Pulmonary artery endothelial cell (primary cell): ENCODE measurements at places on chromosomes 7 and 10. TPM values are rescaled to one million over a fixed set of nuclear protein-coding genes. Genes with fewer than 3 reads are reported as not detected.

NRG3 gene
- total RNA-seq: 0.04 and 0.33 TPM in 2 replicates

DNA sequence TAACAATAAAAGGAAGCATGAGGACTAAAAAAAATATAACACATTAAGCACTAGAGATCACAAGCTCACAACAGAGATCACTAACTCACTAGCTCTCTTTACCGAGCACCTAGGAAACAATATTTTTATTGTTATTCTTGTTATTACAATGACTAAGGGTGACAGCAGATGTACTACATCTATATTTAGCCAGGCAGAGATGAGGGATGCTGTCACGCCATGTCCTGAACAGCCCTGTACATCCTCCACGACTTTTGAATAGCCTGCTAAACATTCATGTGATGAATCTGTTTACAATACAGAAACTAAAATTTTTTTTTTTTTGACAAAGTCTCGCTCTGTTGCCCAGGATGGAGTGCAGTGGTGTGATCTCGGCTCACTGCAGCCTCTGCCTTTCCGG lies 22.7 kb downstream of the FAM133B start:
- no peak for DNase-seq

TFPI2 gene
- total RNA-seq: 16.4 and 79.2 TPM in 2 replicates

GRCh38 chr7:142697270-142697669 lies 52.0 kb upstream of the PRSS1 start:
- DNase-seq: no peak

DNA sequence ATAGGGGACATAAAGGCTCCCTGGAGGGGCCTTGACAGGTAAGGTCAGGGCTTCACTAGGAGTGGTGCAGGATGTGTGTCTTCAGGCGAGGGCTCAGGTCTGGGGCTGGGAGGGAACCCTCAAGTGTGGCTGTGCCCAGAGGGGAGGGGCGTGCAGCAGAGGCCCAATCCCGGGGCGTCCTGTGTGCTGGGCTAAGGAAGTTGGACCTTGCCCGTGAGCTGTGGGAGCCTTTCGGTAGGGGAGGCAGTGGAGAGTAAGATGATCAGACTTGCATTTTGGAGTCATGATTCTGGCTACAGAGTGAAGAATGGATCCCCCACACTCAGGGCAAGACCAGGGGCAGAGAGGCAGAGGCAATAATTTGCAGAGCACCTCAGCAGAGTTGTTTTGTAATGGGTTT lies 145.4 kb downstream of the BUB3 start:
- DNase-seq: no peak

- no peak for DNase-seq
Measured at GRCh38 chr7:105218215-105218614, 170.5 kb downstream of the SRPK2 start.

DNA sequence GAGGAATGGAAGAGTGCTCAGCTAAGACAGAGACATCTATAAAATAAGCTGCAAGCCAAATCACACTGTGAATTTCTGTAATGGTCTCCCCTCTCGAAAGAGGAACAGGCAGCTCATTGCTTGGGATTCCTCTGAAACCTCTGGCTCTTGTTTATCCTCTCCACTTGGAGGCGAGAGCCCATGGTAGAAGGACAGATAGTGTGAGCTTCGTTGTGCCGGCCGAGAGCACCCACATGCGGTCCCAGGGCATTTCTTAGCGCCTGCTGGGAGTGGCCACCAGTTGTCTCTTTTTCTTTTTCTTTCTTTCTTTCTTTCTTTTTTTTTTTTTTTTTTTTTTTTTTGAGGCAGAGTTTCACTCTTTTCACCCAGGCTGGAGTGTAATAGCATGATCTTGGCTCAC lies 26.2 kb downstream of the CNPY1 start:
- DNase-seq: no peak

PPRC1 gene
- total RNA-seq: 12.3 and 16.6 TPM in 2 replicates

DNA sequence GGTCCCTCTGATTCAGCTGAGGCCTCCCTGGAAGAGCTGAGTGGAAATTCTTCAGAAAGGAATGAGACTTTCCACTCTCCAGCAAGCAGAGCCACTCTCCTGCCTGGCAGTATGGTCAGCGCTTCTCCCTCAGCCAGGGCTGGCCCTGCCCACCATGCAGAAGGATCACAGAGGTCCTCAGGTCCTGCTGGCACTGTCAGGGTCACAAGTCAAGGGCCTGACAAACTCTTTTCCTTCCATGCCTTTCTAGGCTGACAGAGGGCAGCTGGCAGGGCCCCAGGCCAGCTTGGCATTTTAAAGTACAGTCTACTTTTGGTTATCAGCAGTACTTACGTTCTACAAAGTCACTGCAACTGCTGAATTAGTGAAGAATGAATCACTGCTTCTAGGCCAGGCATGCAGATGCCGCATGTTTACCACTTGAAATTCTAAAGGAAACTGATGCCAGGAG lies 119.3 kb upstream of the FRMD4A start:
- DNase-seq: no peak

GRCh38 chr10:76403912-76404311 lies 972.5 kb downstream of the LRMDA start:
- no peak for DNase-seq

GRCh38 chr10:133170092-133170491 lies 10.1 kb downstream of the KNDC1 start:
- no peak for DNase-seq

- no peak for DNase-seq
Measured at GRCh38 chr10:127983344-127984100, 76.6 kb downstream of the PTPRE start.

DNA sequence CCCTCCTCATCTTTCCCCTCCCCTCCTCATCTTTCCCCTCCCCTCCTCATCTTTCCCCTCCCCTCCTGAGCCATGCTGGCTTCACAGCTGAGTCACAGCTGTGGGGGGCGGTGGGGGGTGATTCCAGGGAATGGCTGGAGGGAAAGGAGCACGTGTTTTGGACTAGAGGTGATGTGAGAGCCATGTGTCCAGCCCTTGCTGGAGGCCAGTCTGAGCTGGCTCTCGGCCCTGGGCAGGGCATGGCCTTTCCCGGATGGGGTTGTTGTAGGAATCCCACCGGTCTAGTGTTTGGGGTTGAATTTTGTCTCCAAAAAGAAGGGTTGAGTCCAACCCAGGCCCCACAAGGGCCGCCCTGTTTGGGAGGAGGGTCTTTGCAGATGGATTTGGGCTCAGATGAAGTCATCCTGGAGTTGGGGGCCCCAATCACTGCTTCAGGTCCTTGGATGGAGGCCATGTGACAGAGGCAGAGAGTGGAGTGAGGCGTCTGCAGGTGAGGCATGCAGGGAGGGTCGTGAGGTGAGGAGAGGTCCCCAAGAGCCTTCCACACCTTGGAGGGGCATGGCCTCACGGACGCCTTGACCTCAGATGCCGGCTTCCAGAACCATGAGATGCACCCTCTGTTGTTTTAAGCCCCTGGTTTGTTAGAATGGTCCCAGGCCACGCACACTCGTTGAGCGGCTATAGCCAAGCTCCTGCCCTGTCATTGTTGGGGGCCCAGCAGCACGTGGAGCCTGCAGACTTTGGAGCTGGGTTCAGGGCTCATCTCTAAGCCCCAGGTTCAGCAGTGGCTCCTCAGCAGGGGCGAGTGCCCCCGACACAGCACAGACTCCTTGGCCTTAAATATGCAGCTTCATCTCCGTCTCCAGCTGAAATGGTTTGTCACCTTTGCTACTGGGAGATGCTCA lies 101.6 kb downstream of the DNAJB6 start:
- no peak for DNase-seq

- DNase-seq: no peak
Measured at GRCh38 chr7:3134745-3135144, 91.1 kb upstream of the CARD11 start.

- DNase-seq: no peak
Measured at GRCh38 chr7:118590107-118590506, 365.6 kb downstream of the ANKRD7 start.

AGMO gene
- total RNA-seq: not detected in 2 replicates

AGR2 gene
- not detected in 2 replicates for total RNA-seq

RBM48 gene
- total RNA-seq: 8.4 and 13.1 TPM in 2 replicates

PLAU gene
- total RNA-seq: 25.9 and 29.0 TPM in 2 replicates

DNA sequence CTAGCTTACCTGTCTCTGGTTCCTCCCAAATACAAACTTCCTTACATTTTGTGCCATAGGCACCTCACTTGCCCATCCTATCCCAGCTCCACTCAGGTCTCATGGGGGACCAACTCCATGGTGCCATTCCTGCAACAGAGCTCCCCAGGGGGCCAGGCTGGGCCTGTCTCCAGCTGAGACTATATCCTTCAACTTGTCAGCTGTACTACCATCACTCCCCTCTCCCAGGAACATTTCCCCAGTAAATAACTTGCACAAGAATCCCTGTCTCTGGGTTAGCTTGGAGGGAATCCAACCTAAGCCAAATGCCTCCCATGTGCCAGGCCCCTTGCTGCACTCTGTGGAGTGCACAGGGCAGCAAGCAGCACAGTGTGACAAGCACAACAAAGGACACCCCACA lies 33.2 kb downstream of the FRMPD2 start:
- DNase-seq: no peak
